ENCODE measurements at places on chromosomes 2 and 18.

- no peak for DNase-seq
Measured at GRCh38 chr2:241111440-241111805, 9.3 kb upstream of the MTERF4 start.

- no peak for DNase-seq
Measured at GRCh38 chr2:239114119-239114581, 266.3 kb downstream of the TWIST2 start.

DNA sequence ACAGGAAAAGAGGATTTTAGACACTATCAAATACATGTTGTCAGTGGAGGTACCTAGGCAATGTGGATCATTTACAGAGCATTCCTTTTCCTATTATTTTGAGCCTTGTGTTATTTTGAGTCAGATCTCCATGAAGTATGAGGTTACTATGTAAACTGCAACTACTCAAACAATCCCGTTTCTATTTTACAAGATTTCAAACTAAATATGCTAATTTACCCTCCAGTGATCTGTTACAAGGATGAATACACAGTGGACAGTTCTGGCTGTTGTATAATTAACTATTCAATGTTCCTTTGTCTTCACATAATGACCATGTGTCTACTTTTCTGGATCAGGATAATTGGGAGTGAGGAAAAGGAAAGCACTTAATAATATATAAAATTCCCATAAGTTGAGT, 4.6 kb downstream of the HOXD1 start:
- no peak for DNase-seq

- DNase-seq, result no peak
Measured at GRCh38 chr2:137161250-137161649, 395.9 kb downstream of the THSD7B start.

DNA sequence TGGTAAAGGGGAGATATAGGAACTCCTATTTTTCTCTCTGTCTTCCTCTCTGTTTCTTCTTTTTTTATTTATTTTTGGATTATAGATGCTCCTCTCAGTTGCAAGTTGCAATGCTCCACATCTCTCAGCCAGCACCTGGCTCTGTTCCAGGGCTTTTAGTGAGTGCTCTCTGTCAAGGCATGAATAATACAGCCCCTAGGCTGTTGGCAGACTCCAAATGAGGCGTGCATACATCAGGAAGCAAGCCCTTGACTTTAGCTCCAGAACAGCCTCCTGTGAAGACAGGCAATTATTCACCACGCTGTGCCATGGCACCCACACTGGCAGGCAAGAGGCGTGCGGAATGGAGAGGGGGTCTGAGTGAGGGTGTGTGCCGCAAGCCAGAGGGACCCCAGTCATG, 228.1 kb upstream of the PXDN start:
- DNase-seq, result no peak

GRCh38 chr18:63107931-63108330, 211.6 kb downstream of the BCL2 start:
- no peak for DNase-seq

GRCh38 chr2:9378433-9379390, 44.6 kb downstream of the ITGB1BP1 start:
- no peak for DNase-seq

DNA sequence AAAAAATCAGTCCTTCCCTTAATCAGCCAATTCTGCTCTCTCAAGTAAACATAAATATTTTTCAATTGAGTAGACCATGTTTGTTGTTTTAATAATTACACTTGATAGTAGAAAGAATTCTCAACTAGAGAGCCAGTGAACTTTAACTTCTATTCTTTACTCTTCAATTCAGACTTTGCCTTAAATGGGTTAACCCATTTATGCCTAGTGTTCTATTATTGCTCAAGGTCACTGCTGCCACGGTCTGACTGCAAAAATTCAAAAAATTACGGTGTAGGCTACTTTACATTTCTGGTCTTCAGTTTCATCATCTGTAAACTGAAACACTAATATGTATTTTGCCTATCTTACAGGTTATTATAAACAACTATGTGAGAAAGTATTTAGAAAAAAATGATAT, 103.1 kb downstream of the TLK1 start:
- no peak for DNase-seq
